ENCODE measurements at places on chromosomes 3 and 15.

DNA sequence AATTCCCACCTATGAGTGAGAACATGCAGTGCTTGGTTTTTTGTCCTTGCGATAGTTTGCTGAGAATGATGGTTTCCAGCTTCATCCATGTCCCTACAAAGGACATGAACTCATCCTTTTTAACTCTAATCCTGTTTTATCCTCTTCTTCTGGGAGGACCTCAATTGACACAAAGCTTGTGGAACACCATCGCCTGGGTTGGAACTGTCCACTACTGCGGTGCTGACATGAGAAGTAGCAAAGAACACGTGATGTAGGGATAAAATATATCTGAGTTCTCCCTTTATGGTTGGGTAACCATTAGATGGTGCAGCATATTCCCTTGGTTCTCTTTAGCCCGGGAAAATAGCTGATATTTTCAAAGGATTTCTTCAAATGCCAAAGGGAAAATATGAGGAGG is 105.3 kb upstream of the TOPAZ1 start:
- no peak for DNase-seq

GRCh38 chr15:77021803-77022381 is 27.0 kb downstream of the PSTPIP1 start:
- DNase-seq = peak; percentile 66

- DNase-seq = no peak
Measured at GRCh38 chr3:31442755-31443154, 90.0 kb upstream of the STT3B start.

- no peak for DNase-seq
Measured at GRCh38 chr3:11244121-11244677, 28.0 kb upstream of the ATG7 start.

Measured in SW 1271 (cell line).